ENCODE measurements at places on chromosomes 4 and X.

- DNase-seq, result no peak
Observed at GRCh38 chrX:71815906-71816156, 52.7 kb downstream of the CXorf49B start.

GRCh38 chrX:1946974-1947373 is 332.1 kb downstream of the ASMT start:
- DNase-seq, result no peak

- DNase-seq, result peak; percentile 80
Observed at GRCh38 chrX:1246816-1247215, 21.8 kb upstream of the CSF2RA start.

DNA sequence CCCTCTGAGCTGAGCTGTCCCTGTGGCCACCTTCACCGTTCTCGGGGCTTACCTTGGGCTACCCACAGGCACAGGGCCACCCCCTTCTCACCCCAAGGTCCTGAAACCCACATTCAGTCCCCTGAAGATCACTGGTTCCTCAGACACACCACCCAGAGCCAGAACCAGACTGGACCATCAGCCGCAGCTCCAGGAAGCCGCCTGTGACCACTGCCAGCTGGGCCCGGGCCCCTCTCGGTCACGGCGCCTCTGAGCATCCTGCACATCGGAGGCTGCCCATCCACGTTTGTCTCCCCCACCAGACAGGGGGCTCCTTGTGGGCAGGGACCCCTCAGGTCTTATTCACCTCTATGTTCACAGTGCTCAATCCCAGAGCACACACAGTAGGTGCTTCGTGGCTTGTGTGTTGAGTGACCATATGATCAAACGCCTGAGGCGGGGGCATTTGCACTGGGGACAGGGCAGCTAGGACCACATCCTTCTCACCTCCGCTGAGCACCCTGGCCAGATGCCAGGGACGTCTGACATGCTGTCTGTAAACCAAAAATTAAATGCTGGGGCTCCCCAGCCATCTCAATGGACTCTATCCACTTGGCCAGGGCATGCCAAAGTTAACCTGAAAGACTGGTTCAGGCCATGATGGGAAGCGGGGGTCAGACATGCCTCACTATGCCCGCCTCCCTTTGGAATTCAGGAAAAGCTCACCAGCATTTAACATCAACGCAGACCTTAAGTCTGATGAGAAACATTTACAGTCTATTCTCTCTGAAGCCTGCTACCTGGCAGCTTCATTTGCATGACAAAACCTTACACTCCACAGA is 109.4 kb upstream of the AFAP1 start:
- no peak for DNase-seq

Measured in stimulated activated naive B cell treated with anti-CD40 and anti-IgM and Interleukin-4, amounts not matched to agents 10 μg/mL and 1 μg/mL and 100 μg/mL, for 72 hours (primary cell).